ENCODE measurements at places on chromosomes 5 and 9.

- peak; percentile 90 for DNase-seq
These were observed 76.7 kb downstream of the ITGA1 start for GRCh38 chr5:52864371-52864770.

DNA sequence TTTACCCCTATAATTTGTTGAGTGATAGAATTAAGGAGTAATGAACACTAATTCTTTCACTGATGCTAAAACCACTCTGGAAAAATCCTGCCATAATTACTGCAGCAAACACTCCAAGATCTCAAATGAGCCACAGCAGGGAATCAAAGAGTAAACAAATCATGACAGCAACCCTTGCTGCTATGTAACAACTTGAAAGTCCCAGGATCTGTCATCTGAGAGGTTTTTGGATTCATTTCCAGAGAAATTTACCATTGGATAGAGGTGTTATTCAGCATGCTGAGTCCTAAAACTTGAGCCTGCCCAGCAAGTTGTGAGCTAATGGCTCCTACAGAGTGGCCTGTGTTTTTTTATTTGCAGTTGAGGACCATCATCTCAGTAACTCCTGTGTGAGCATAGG, 59.2 kb downstream of the PRLR start:
- DNase-seq = no peak

DNA sequence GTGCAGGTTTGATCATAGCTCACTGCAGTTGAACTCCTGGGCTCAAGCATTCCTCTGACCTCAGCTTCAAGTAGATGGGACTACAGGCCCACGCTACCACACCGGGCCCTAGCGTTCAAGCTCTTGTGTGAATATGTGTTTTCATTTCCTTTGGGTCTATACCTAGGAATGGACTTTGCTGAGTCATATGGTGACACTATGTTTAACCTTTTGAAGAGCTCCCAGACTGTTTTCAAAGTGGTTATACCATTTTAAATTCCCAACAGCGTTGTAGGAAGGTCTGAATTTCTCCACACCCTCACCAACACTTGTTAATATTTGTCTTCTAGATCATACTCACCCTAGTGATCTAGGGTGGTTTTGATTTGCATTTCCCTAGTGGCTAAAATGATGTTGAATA, 33.5 kb downstream of the FAF2 start:
- no peak for DNase-seq

- DNase-seq = no peak
These were observed 3.6 kb downstream of the SLC12A7 start for GRCh38 chr5:1108023-1108864.

GRCh38 chr5:40355846-40356245, 323.9 kb upstream of the PTGER4 start:
- DNase-seq = no peak

- no peak for DNase-seq
These were observed 59.3 kb downstream of the TRIO start for GRCh38 chr5:14202462-14202861.
